ENCODE measurements at places on chromosomes 2 and 18.
A peak's percentile ranks its signal among the peaks of the same experiment; 100 is the strongest.

- peak; percentile 46 for DNase-seq
Measured at GRCh38 chr2:241272303-241273209, 42.9 kb downstream of the HDLBP start.

- no peak for DNase-seq
Measured at GRCh38 chr2:223050188-223050587, 1.8 kb upstream of the KCNE4 start.

DNA sequence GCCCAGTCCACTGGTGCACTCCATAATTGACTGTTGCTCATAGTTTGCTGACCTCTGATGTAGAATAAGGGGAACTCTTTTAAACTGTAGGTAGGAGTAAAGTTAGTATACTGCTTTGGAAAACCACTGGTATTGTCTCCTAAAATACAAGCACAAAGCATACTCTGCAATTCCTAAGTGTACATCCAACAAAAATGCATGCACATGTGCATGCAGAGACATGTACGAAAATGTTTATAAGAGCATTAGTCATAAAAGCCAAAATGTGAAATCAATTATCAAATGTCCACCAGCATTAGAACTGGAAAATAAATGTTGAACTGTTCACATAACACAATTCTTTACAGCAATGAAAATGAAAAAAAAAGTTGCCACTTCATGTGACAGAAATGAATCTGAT, 39.8 kb upstream of the DDX18 start:
- no peak for DNase-seq

DNA sequence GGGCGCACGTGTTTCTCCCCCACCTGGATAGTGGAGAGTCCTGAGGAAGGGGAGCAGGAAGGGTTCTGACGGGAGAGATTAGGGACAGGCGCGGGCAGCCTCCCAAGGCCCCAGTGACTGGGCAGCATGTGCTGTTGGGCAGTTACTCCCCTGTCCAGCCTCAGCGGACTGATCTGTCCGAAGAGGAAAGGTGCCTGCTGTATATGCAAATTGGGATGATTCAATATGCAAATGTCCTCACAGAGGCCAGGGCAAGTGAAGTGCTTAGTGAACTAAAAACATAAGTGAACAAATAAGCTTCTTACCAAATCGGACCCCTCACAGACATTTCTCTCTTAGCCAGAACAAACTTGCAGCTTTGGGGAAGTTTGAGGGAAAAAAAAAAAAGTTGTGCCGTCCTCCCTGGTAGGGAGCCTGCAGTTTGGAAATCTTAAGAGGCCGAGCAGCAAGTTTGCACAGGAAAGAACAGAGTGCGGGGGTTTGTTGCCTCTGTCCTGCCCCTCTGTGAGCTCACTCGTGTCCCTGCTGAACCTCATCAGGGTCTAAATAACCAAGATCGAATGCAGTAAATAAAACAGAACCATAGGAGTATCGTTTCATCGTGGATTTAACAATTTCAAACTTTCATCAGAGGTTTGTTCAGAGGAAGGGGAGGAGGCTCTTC, 141.4 kb downstream of the KCTD1 start:
- no peak for DNase-seq

GRCh38 chr2:49029406-49029805, 124.9 kb downstream of the FSHR start:
- no peak for DNase-seq

GRCh38 chr2:208978946-208979345, 444.9 kb upstream of the MAP2 start:
- DNase-seq = no peak
